Caco-2 (cell line): ENCODE measurements at places on chromosomes 6 and 20. TPM values are rescaled to one million over a fixed set of nuclear protein-coding genes. Genes with fewer than 3 reads are reported as not detected.

DNA sequence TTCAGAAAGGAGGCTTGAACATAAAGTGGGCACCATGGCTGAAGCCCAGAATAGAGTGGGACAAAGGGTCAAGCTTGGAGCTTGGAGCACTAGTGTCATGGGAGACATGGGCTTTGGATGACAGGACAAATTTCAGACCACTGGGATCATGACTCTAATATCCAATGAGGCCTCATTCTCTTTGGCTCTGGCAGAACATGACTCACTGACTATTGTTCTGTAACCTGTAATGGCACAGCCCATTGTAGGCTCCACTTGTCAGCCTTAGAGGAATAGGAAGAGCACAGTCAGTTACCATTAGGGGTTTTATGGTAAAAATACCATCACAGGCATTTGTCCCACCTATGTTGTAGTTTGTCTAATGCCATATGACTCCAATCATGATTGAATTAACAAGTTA is 34.0 kb upstream of the MMS22L start:
- DNase-seq = no peak
- no peaks in the 10 kb centered on the region for H3K4me1 ChIP-seq
- H3K4me3 ChIP-seq = no peak overlapping the region
- no peaks in the 10 kb centered on the region for H3K36me3 ChIP-seq
- no peak overlapping the region for H3K27ac ChIP-seq

GRCh38 chr20:61162451-61162850 is 89.6 kb upstream of the CDH4 start:
- H3K36me3 ChIP-seq = no peaks in the 10 kb centered on the region
- H3K27me3 ChIP-seq = no peaks in the 10 kb centered on the region
- DNase-seq = no peak
- H3K27ac ChIP-seq = no peak overlapping the region

- no peaks in the 10 kb centered on the region for H3K27me3 ChIP-seq
- H3K36me3 ChIP-seq = no peaks in the 10 kb centered on the region
- no peak overlapping the region for H3K4me3 ChIP-seq
- no peak overlapping the region for H3K27ac ChIP-seq
- no peaks in the 10 kb centered on the region for H3K4me1 ChIP-seq
These were observed 39.5 kb upstream of the SDHAF4 start for GRCh38 chr6:70527071-70527737.

DNA sequence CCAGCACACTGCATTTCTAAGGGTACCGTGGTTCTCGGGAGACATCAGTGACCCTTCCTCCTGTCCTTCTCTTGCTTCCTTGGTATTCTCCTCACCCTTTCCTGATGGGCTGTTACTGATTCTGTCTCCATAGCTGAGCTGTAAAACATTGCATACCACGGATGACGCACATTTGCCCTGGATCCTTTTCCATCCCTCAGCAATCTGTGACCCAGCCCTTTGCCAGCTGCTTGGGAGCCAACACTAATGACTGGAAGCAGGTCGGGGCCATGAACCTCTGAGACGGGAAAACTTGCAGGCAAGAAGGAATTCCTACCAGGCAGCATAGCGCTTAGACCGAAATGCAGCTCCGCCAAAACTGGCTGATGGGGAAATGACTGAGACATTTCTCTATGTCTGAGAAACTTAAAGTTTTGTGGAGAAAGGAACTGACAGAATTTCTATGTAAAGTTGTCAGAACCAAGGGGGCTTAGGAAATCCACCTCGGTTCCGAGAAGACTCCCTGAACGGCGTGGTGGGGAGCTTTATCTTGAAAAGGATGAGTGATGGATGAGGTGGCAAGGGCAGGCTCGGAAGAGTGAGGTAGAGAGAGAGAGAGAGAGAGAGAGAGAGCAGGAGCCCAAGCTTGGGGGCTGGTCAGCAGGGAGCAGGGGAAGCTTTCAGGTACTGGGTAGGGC is 19.2 kb downstream of the TUBB2B start:
- DNase-seq = no peak

- peak overlapping the region; percentile 100 for H3K4me3 ChIP-seq
- no peaks in the 10 kb centered on the region; the same call in none of the 2 replicates for H3K36me3 ChIP-seq
- H3K27ac ChIP-seq = peak overlapping the region; percentile 74
- peaks cover 28% of the 10 kb centered on the region for H3K4me1 ChIP-seq
- peak; percentile 60 for DNase-seq
These were observed 551 bp downstream of the SYNCRIP start for GRCh38 chr6:85641897-85642773.

The IYD gene
- 26.5 and 32.6 TPM in 2 replicates for total RNA-seq

The OR2H2 gene
- not detected in 2 replicates for total RNA-seq
